ENCODE measurements at places on chromosomes 13 and 19.

GRCh38 chr19:14840206-14840605 lies 5.2 kb upstream of the OR7A5 start:
- no peak for DNase-seq

DNA sequence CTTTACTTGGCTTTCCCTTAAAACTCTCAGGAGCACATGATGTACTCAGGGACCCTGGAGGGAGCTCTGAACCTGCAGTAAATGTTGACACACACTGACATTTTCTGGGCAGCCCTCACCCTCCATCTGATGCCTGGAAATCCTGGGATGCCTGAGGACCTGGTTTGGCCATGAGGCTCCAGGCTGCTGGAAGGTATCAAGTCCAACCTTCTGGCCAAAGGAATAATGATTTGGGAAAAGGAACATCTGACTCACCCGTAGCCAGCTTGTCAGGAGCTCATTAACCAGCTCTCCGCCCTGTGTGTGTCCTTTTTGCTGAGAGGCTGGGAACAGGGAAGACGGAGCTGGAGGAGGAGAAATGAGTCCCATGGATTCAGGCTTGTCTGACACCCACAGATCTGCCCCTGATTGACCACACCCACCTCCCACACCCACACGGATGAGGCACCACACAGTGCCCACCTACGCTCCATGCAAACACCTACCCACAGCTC lies 10.3 kb downstream of the ZNF558 start:
- DNase-seq = no peak

GRCh38 chr13:95067303-95067702 lies 233.9 kb downstream of the ABCC4 start:
- DNase-seq = no peak

GRCh38 chr19:35125270-35125717 lies 9.6 kb downstream of the LGI4 start:
- DNase-seq = no peak

- DNase-seq = no peak
These were observed 118.4 kb downstream of the DPF1 start for GRCh38 chr19:38105574-38105973.

GRCh38 chr13:80000684-80001509 lies 340.0 kb downstream of the SPRY2 start:
- DNase-seq = no peak

DNA sequence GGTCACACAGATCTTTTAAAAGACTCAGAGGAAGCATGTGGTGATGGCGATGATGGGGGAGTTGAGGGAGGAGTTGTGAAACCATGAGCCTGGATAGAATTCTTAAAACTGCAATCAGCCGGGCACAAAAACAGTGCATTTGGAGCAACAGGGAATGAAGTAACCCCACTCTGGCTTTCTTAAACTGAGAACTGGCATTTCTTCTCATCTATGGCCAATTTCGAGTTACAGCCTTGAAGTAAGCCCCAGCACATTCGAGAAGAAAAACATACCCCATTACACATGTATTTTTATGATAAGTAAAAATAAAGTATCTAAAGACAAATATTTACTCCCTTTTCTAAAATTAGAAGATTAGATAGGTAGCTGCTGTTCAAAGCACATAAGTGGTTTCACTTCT lies 70.1 kb downstream of the DCLK1 start:
- DNase-seq = no peak

DNA sequence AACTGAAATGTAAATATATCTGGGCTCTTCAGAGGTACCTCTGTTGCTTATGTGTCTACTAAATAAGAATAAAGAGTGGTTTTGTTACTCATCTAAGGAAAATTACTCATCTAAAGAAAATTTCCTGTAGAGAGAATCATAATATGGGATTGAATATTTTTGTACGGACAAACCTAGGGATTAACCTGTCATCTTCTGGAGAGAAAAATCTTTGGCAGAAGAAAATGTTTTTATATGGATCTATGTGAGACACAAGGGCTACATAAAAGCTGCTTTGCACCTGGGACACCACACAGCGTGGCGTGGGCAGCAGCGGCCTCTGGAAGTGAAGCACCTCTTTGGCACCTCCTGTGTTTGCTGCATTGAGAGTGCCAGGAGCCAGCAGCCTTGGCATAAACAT lies 242.9 kb upstream of the DACH1 start:
- DNase-seq = no peak
